ENCODE measurements at places on chromosomes 16 and 17.
A peak's percentile ranks its signal among the peaks of the same experiment; 100 is the strongest.

DNA sequence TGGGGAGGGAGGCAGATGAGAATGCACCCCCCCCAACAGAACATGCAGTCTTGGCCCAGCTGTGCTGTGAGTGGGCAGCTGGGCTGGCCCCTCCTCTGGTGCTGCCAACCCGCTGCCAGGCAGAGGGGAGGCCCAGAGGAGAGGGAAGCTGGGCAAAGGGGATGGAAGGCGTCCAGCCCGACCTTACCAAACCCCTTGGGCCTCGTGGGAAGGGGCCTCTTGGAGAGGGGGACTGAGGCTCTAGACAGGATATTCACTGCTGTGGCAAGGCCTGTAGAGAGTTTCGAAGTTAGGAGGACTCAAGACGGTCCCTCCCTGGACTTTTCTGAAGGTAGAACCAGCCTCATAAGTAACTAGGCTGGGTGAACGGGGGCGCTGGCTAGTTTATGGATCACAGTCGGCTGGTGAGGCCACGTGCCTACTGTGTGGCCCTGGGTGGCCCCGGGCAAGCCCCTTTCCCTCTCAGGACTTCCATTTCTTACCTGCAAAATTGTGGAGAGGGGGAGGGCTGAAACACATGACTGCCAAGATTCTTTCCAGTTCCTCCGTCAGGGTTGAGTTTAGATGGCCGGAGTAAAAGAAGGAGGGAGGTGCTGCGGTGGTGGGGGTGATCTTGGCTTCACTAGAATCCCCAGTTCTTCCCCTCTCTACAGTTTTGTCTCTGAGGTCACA, 857 bp upstream of the STAT5A start:
- peaks cover 29% of the 10 kb centered on the region for H3K27me3 ChIP-seq
- no peak for DNase-seq
- H3K36me3 ChIP-seq: no peaks in the 10 kb centered on the region
- no peak overlapping the region for H3K27ac ChIP-seq

GRCh38 chr17:3915995-3916696, at the start of gene P2RX1:
Gene P2RX1 (minus strand): TSS chr17:3916465. CDS start chr17:3916225, 240 bp downstream.
- no peak within 1 kb of the TSS for H3K4me3 ChIP-seq
- H3K27me3 ChIP-seq: no peaks in the 10 kb centered on the region
- H3K4me1 ChIP-seq: no peaks in the 10 kb centered on the region
- no peak for DNase-seq
- no peaks in the 10 kb centered on the region for H3K36me3 ChIP-seq

- peaks cover 42% of the 10 kb centered on the region for H3K4me1 ChIP-seq
- H3K36me3 ChIP-seq: peaks cover 11% of the 10 kb centered on the region
These were observed 48.4 kb downstream of the CLEC16A start for GRCh38 chr16:10992797-10993196.

GRCh38 chr17:45234641-45235415, 13.1 kb downstream of the FMNL1 start:
- no peaks in the 10 kb centered on the region for H3K36me3 ChIP-seq
- no peak overlapping the region for H3K27ac ChIP-seq
- peaks cover 6% of the 10 kb centered on the region for H3K4me1 ChIP-seq
- H3K27me3 ChIP-seq: peaks cover 9% of the 10 kb centered on the region

DNA sequence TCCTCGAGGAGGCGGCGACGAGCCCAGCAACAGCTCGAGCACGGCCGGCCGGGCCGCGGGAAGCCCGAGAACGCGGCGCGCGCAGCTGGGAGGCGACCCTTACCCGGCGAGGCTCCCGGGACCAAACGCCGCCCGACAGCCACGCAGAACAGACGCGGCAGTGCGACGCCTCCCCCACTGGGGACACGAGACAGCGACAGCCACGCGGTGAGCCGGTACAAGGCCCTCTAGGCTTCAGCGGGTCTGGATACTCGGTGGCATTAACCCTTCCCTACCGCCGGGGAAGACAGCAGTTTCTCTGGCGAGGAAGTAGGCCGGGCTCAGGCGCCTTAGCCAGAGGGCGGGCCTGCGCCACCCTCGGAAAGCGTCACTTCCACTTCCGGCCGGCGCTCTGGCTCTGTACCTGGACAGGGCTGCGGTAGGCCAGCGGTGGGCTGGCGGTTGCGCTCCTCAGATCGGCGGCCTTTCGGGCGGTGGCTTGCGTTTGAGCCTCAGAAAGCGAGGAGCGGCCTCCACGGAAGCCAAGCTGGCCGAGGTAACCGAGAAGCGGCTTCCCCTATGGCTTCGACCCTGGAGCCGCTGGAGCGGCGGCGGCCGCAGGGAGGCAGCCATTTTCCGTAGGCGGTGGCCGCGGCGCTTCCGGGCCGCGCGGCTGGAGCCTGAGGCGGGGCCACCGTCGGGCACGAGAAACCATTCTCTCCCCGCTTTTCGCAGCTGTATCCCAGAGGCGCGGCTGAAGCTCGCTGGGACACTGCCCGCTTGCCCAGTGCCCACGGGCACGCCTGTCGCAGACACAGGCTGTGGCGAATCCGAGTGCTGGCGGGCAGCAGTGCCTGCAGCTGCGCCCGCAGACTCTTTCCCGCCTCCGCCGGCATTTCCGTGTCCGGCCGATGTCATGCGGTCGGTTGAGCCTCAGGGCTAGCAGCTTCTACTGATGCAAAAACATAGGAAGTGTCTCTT, at the start of the genes TIGD7 and ZNF75A:
TSS of gene TIGD7 (minus strand) at position 322 of the 960 bp plus-strand sequence. CDS start 4,816 bp downstream, outside the sequence.
TSS of gene ZNF75A (plus strand) at position 389 of the 960 bp plus-strand sequence. CDS start 2,932 bp downstream, outside the sequence.
- peak within 1 kb of the TSS; percentile 75 for H3K27ac ChIP-seq
- H3K36me3 ChIP-seq: peaks cover 11% of the 10 kb centered on the region
- H3K4me3 ChIP-seq: peak within 1 kb of the TSS; percentile 60
- H3K27me3 ChIP-seq: no peaks in the 10 kb centered on the region

DNA sequence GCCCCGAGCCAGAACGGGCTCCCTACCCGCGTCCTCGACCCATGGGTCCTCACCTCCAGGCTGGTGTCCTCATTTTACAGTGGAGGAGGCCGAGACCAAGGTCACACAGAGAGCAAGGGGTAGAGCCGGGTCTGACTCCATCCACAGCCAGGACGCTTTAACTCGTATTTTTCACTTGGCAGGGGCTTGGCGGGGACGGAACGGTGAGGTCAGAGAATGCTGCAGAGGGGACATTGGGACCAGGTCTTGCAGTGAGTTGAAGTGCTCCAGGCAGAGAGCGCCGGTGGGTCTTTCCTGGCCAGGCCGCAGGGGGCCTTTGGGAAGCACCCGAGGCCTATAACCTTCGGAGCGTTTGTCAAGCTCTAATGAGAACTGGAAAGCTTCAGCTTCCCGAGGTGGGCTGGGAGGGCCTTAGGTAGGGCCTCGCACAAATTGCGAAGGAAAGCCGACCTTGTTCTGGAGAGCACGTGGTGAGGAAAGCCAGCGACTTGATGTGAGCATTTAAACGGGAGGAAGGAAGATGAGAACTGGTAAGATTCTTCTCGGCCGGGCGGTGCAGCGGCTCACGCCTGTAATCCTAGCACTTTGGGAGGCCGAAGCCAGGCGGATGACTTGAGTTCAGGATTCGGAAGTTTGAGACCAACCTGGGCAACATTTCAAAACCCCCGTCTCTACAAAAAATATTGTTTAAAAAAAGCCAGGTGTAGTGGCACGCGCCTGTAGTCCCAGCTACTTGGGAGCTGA, 908 bp upstream of the CLUH start:
- DNase-seq: no peak
- H3K27ac ChIP-seq: peak overlapping the region; percentile 72
- no peaks in the 10 kb centered on the region for H3K27me3 ChIP-seq
- no peaks in the 10 kb centered on the region for H3K36me3 ChIP-seq

Data from keratinocyte (primary cell).